ENCODE measurements at places on chromosomes 4 and X. TPM values are rescaled to one million over a fixed set of nuclear protein-coding genes. Genes with fewer than 3 reads are reported as not detected.

DNA sequence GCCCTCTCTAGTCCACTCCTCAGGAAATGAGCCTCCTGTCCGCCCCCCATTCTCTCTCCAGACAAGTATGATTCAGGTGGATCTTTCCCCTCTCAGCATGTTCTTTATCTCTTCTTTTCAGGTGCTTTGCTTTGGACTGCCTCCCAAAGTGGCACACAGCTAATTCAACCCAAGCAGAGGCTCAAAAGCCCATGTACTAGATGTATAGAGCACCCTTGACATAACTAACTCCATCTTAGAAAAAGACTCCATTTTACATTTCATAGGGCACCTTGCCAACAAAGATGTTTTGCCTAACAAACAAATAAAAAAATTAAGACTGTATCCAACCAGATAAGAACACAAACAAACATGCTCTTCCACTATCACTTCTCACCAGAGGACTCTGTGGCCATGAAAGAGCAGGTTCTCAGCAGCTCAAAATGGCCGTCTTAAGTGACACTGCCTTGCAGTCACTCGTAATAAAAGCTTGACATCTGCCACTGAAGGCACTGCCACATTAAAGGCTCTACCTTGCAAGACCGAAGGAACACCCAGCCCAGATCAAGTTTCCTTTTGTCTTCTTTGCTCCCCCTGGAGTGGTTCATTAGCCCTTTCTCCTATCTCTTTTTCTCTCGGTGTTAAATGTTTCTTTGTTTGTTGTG lies 84.9 kb upstream of the TAB3 start:
- no peaks in the 10 kb centered on the region for H3K4me1 ChIP-seq
- no peaks in the 10 kb centered on the region for H3K36me3 ChIP-seq
- DNase-seq = no peak

- no peaks in the 10 kb centered on the region for H3K27me3 ChIP-seq
- no peak for DNase-seq
- no peak overlapping the region for H3K4me3 ChIP-seq
- no peaks in the 10 kb centered on the region for H3K4me1 ChIP-seq
- H3K27ac ChIP-seq = no peak overlapping the region
- peaks cover 21% of the 10 kb centered on the region for H3K36me3 ChIP-seq
Observed at GRCh38 chr4:112655270-112655669, 18.3 kb downstream of the LARP7 start.

- H3K4me3 ChIP-seq = no peak overlapping the region
- no peak overlapping the region for H3K27ac ChIP-seq
- H3K4me1 ChIP-seq = peaks cover 1% of the 10 kb centered on the region
- no peaks in the 10 kb centered on the region for H3K36me3 ChIP-seq
- peaks cover 15% of the 10 kb centered on the region for H3K27me3 ChIP-seq
Observed at GRCh38 chrX:154334496-154334895, 38.9 kb downstream of the TKTL1 start.

DNA sequence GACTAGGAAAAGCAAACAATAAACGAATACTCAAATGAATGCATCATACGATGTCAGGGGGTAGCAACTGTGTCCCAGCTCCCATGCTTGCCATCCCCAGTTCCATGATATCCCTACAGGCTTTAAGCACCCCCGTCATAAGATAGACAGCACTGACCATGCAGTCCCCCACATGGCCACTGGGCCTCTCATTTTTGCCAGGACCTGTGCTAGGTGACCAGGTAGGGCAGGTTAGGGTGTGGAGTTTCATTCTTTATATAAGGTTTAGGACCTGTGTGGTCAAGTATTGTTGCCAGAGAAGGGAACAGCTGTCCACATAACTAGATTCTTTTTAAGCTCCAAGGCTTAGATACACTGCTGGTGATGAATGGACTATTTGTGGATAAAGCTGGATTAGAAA lies 9.7 kb downstream of the PPEF2 start:
- H3K27ac ChIP-seq = no peak overlapping the region
- no peaks in the 10 kb centered on the region for H3K36me3 ChIP-seq
- no peak overlapping the region for H3K4me3 ChIP-seq
- no peak for DNase-seq
- H3K27me3 ChIP-seq = peaks cover 29% of the 10 kb centered on the region
- no peaks in the 10 kb centered on the region for H3K4me1 ChIP-seq

DNA sequence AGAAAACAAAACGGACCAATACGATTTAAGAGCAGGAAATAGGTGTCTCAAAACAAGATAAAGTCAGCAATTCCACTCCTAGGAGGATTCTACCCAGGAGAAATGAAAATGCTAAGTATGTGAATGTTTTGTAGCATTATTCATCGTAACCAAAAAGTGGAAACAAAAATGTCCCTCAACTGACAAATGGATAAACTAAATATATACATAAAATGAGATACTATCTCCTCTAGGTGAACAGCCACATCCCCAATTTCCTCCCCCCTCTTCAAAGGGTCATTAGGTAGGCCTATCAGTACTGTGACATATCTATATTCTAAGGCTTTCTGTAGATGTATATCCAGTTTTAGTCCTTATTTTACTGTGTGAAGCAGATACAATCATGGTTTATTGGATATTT lies 18.0 kb downstream of the DDX3X start:
- DNase-seq = peak; percentile 10
- H3K27me3 ChIP-seq = no peaks in the 10 kb centered on the region
- H3K4me3 ChIP-seq = no peak overlapping the region
- no peak overlapping the region for H3K27ac ChIP-seq
- peaks cover 2% of the 10 kb centered on the region for H3K4me1 ChIP-seq

DNA sequence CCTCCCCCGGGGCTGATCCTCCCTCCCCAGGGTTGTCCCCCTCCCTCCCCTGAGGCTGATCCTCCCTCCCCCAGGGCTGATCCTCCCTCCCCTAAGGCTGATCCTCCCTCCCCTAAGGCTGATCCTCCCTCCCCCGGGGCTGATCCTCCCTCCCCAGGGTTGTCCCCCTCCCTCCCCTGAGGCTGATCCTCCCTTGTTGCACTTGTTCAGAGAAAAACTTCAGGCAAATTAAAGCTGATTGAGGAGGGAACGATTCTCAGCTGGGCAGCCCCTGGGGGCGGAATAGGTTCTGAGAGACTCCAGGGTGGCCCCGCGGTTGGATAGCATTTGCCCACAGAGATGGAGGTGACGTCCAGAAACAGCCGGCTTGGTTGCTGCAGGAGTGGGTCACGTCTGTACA lies 110.7 kb upstream of the ADRA2C start:
- DNase-seq = no peak
- peaks cover 48% of the 10 kb centered on the region for H3K27me3 ChIP-seq
- peaks cover 8% of the 10 kb centered on the region for H3K4me1 ChIP-seq
- H3K36me3 ChIP-seq = no peaks in the 10 kb centered on the region
- no peak overlapping the region for H3K4me3 ChIP-seq

Gene GLRB
- total RNA-seq = 3.9 TPM

Gene NUDT11
- 13.8 TPM for total RNA-seq
